ENCODE measurements at places on chromosomes 11 and 22. TPM values are rescaled to one million over a fixed set of nuclear protein-coding genes. Genes with fewer than 3 reads are reported as not detected.

- DNase-seq: no peak
These were observed 5.7 kb downstream of the LRFN4 start for GRCh38 chr11:66862559-66863037.

- no peak for DNase-seq
These were observed 3.1 kb downstream of the SYT9 start for GRCh38 chr11:7254731-7255291.

DNA sequence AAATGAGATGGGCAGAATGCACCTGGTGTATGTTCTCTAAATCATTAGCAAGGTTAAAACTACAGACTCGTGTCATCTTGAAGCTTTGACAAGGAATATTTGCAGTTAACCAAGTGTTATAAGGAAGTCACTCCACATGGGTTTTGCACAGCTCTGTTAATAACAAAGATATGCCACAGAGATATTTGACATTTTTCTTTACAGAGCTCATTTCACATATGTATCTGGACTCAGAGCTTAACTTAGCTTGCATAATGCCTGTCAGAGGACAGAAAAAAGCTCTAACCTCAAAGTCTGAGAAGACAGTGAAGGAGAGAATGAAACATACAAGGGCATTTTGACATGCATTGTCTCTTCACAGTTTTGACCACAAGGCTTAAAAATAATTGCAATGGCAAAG lies 105.5 kb downstream of the C11orf87 start:
- peak; percentile 16 for DNase-seq

GRCh38 chr11:45736424-45736823 lies 68.5 kb upstream of the SLC35C1 start:
- DNase-seq: peak; percentile 19

GRCh38 chr11:92967867-92968266 lies 1.6 kb upstream of the MTNR1B start:
- DNase-seq: peak; percentile 31

The GAB4 gene
- total RNA-seq: not detected
